ENCODE measurements at places on chromosomes 13 and 19.

DNA sequence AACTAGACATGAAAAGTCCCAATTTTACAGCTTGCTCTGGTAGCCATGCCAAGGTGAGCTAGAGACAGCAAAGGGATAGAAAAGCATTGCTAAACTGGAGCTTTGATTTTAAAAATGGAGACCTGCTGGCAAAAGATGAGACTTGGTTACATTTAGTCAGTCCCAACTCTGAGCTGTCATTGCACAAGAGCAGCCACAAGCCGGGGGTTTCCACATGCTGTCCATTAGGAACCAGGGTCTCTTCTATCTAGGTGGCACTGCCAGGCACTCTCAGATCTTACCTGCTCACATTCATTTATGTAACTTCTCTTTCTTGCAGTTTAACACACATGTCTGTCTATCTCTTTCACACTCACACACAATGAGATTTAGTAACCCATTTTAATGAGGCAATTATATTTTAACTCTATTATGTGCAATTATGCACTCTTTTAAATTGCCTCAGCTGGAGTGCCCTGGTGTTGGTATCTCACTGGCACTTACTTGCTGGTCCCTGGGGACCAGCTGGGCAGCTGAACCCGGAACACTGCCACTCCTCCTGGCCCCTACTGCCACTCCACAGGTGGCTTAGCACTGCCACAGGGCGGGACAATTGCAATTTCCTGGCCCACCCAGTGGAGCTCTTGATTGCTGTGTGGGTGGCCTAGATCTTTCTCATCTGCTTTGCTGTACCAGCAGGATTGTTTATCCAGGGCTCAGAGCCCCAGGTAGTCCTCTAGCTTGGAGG is 112.5 kb downstream of the COG6 start:
- no peak for DNase-seq

DNA sequence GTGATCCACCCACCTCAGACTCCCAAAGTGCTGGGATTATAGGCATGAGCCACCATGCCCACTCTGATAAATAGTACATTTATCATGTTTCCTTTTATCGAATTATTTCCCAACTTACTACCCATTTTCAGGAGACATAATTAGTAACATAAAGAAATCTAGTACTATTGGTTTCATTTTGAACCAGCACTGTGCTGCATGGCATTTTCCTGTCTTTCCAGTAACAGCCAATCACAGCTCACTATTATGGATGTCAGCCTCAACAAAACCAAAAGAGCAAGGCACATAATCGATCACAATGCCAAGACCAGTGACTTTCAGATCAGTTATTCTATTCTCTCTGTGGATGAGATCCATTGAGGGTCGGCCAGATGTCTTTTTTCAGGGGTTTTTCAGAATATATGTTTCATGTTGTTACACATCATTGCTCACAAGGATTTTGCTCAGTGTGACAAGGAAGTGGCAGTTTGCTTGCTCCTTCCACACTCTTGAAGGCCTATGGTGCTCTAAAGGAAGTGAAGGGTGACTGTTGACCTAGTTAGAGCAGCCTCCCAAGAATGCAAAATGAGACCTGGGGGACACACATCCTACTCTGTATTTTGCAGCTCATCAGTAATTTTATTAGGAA is 233.4 kb downstream of the KCNRG start:
- peak; percentile 34 for DNase-seq

GRCh38 chr13:82407321-82407720 is 1475.0 kb downstream of the SLITRK1 start:
- DNase-seq, result no peak

DNA sequence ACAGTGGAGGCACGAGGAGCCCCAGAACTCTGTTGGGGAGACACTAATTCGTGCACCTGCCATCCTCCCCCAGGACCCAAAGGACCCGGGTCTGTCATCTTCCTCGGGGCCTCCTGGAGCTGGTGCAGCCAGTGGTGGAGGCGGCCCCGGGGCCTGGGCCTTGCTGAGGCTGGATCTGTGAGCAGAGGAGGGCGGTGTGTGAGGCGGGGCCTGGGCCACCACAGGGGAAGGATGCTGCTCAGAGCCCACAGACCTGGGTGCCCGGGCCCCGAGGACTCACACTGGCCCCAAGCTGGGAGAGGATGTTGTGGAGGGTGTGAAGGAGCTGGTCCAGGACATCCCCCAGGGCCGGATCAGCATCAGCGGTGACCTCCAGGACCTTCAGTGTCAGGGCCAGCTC is 8.3 kb downstream of the IFNL3 start:
- peak; percentile 27 for DNase-seq

DNA sequence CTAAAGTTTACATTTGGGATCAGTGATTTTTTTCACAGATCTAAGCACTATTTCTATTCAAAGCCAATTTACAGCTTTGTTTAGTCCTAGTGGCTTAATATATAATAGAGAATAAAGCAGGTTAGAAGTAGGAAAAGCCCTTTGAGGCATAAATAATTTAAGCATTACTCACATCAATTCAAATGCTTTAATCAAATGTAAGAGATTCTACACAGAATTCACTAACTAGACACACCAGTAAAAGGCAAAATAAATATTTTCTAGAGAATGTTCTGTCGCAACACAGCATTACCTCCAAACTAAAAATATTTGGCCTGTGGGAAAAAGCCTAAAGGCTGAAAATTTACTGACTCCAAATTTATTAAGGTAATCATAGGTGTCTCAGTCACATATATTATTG is 31.3 kb downstream of the KCTD12 start:
- DNase-seq, result no peak

DNA sequence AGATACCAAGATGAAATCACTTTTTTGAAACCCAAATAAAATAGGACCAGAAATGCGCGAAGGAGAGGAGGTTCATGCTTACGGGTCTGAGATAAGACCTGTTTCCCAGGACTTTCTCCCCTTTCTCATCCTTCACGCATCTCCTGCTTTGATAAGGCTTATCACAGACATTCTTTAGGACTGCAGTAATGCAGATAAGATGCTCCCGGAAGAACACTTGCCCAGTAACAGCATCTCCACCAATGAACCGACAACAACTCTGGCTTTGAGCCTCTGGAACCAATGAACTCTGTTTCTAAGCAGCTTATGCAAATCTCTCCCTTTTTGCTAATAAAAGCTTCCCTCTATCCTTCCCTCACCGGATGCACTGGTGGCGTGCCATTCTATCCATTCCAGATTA is 783.4 kb upstream of the ARGLU1 start:
- DNase-seq, result no peak

DNA sequence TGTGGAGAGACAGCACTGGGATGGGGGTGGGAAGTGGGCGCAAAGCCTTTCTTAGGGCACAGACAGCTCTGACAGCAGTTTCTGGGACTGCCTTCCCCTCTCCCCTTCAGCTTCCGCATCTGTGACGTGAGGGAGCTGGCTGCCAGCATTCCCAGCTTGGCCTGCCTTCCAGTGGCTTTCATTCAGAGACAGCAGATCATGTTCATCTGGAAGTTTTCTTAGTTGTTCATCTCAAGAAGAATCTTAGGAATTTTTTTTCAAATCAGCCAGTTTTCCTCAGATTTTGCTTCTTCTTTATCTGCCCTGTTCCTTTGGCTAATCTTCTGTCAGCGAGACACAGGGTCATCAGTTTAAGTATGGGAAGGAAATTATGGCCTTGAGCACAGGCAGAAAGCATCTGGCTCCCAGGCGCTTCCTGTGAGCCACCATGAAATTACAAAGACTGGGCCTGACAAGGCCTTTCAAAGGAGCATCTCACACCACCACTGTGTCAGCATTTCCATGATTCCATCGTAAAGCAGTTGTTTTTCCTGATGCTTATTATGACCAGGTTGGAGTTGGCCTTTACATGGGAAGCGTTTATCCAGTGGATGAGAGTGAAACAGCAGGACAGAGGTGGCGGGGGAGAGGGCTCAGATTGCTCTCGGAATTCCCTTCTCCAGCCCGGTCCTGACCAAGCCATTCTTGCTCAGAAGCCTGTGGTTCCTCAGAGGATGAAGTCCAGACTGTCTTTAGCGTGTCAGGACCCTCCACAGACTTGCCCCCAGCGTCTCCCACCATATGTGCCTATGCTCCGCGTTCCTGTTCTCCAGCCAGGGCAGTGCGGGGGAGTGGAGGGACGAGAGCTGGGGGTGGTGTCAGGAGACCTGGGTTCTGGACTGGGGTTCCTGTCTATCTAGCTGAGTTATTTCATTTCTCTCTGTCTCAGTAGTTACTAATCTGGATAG is 43.6 kb downstream of the ARHGAP35 start:
- no peak for DNase-seq

DNA sequence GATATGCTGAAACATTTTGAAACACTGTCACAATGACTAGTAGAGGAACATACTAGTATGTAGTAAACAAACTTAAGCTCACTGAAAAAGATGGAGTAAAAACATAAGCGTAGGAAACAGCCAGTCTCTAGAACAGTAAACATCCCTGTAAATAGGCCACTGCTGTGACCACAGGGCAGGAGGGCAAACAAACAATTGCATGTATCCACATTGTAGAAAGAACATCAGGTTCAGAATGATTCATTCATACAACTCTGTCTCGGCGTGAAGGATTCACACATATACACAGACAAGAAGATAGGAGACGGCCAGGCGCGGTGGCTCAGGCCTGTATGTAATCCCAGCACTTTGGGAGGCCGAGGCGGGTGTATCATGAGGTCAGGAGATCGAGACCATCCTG is 390.1 kb downstream of the IRS2 start:
- DNase-seq, result no peak

DNA sequence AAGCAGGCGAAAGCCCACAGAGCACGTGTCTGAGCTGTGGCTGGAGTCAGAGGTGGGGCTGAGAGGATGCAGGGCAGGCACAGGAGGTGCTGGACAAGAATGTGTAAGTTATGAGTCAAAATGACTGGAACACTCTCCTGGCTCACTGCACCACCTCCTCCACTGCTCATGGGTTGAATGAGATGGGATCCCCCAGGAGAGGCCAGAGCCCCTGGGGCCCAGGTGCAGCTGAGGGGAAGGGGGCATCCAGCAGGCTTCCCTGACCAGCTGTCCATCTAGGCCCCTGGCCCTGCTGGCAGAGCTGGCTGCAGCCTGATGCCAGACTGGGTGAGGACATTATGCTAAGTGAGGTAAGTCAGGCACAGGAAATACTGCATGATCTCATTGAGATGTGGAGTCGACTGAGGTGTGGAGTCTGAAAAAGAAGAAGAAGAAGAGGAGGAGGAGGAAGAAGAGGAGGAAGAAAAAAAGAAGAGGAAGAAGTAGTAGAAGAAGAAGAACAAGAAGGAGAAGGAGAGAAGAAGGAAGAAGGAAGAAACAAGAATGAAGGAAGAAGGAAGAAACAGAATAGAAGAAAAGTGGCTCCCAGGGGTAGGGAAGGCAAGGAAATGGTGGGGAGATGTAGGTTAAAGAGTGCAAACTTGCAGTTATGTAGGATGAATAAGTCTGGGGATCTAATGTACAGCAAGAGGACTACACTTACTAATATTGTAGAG is 747.4 kb downstream of the UQCRFS1 start:
- DNase-seq, result no peak

GRCh38 chr13:53622456-53622855 is 593.8 kb downstream of the OLFM4 start:
- no peak for DNase-seq

- DNase-seq, result no peak
These were observed 2.0 kb downstream of the FARP1 start for GRCh38 chr13:98144801-98145350.

DNA sequence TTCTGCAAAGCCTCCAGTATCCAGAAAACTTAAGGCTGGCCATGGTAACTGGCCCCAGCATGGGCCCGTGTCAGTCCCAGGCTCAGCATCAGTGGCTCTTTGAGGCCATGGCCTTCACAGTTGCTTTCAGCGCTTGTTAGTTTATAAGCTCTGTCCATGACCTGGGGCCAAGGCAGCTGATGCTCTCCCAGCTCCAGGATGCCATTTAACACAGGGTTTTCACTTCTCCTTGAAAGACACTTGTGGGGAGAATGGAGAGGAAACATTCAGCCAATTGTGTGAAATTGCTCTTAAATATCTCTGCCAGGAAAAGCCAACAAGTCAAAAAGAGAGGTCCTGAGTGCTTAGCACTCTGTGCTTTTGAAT is 321.3 kb downstream of the FOXO1 start:
- no peak for DNase-seq

DNA sequence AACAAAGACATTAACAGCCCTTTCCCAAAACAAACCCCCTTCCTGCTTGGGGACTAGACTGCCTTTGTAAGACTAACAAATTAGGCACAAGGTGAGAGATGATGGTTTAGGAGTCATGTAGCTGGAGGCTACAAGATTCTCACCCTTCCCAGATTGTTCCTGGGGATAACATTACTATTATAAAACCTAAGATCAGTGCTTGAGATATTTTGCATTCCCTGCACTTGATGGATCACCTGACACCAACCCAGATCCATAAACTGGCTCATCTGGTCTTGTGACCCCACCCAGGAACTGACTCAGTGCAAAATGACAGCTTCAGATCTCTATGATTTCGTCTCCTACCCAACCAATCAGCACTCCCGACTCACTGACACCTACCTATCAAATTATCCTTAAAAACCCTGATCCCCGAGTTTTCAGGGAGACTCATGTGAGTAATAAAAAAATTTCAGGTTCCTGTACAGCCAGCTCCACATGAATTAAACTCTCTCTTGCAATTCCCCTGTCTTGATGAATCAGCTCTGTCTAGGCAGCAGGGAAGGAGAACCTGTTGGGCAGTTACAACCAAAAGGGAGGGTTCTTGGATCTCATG is 2.4 kb upstream of the ZNF616 start:
- no peak for DNase-seq

- DNase-seq, result no peak
These were observed 106.4 kb downstream of the AKAP11 start for GRCh38 chr13:42378383-42378780.

- no peak for DNase-seq
These were observed 2.5 kb downstream of the TMEM259 start for GRCh38 chr19:1018393-1018792.

- no peak for DNase-seq
These were observed 54.7 kb upstream of the F7 start for GRCh38 chr13:113050734-113051431.

GRCh38 chr13:27533155-27533643 is 82.8 kb upstream of the MTIF3 start:
- peak; percentile 41 for DNase-seq

- no peak for DNase-seq
These were observed 66.5 kb downstream of the MLLT1 start for GRCh38 chr19:6213266-6213595.

- no peak for DNase-seq
These were observed 456.2 kb downstream of the PCDH20 start for GRCh38 chr13:60959427-60959826.

DNA sequence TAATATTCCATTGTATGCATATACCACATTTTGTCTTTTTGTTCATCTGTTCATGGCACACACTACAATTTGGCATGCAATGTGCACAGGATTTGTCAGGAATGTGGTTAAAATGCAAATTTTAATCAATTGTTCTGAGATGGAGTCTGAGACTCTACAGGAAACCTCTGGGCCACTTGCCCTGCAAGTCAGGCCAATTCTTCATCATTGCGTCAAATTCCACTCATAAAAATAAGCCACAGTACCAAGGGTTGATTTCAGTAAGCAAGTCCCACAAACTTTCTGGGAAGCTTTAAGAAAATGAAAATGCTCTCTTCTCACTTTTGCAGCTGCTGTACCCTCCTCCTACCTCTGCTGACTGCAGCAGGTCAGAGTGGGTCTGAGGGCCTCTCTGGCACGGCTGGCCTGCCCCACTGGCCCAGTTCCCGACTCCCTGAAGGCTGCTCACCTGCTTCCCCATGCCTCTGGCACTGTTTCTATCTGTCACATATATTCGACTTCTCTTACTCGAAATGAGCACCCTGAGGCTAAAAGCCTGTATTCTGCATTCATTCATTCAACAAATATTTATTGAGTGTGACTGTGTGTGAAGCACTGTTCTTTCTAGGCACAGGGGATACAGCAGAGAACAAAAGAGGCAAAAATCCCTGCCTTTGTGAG is 83.8 kb upstream of the WASF3 start:
- no peak for DNase-seq
